ENCODE measurements at places on chromosomes 16 and 17.
A peak's percentile ranks its signal among the peaks of the same experiment; 100 is the strongest.

- DNase-seq: no peak
Observed at GRCh38 chr16:29641561-29641960, 21.5 kb upstream of the SPN start.

- DNase-seq: no peak
Observed at GRCh38 chr17:27457731-27458523, 1.7 kb downstream of the KSR1 start.

DNA sequence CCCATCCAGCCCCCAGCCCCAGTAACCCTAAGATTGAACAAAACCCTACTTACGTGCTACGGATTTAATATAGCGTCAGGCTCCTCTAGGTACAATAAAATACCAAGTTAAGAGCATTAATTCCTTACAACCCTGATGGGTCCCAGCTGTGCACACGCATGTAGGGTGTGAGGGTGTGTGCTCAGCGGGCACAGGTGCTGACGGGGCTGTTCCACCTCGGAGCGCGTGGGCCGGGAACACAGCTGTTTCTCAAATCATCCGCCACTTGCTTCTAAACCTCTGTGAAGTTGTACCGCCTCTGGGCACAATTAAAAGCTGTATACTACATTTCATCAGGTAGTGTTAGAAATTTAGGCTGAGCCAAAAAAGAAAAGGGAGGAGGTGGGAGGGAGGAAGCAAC lies 478.6 kb downstream of the MAF start:
- DNase-seq: no peak

- DNase-seq: no peak
Observed at GRCh38 chr16:84096447-84097005, 20.2 kb downstream of the MBTPS1 start.

- DNase-seq: no peak
Observed at GRCh38 chr17:15039366-15039765, 225.8 kb downstream of the PMP22 start.

DNA sequence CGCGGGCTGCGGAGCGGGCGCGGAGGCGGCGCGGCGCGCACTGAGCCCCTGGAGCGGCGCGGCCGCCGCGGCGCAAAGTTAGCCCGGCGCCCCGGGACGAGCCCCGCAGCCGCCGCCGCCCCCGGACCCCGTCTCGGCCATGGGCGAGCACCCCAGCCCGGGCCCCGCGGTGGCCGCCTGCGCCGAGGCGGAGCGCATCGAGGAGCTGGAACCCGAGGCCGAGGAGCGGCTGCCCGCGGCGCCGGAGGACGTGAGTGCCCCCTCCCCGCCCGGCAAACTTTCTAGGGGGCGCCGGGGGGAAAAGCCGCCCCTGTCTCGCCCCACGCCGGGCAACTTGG lies 388 bp downstream of the RHBDL3 start:
- no peak for DNase-seq

- no peak for DNase-seq
Observed at GRCh38 chr16:58462997-58463941, 36.7 kb upstream of the NDRG4 start.

GRCh38 chr17:20074489-20074888 lies 65.3 kb downstream of the SPECC1 start:
- peak; percentile 25 for DNase-seq

GRCh38 chr16:56195151-56195550 lies 3.9 kb downstream of the GNAO1 start:
- no peak for DNase-seq

GRCh38 chr16:54780266-54780665 lies 150.4 kb upstream of the IRX5 start:
- no peak for DNase-seq

DNA sequence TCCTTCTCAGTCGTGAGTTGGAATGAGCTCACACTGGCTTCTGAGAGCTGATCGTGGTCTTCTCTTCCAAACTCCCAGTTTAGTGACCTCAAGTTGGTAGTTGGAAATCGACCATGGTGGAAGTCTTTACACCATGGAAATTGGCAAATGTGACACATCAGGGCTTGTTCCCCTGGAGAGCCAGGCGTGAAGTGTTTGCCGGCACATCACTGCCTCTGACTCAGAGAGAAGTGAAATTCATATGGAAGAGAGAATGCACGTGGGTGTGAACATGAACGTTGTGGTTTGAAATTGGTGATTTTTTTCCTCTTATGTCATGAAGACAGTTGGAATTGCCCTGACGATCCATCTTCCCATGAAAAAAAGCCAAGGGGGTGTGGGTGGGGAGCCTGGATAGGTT lies 47.4 kb downstream of the AXIN2 start:
- DNase-seq: no peak

DNA sequence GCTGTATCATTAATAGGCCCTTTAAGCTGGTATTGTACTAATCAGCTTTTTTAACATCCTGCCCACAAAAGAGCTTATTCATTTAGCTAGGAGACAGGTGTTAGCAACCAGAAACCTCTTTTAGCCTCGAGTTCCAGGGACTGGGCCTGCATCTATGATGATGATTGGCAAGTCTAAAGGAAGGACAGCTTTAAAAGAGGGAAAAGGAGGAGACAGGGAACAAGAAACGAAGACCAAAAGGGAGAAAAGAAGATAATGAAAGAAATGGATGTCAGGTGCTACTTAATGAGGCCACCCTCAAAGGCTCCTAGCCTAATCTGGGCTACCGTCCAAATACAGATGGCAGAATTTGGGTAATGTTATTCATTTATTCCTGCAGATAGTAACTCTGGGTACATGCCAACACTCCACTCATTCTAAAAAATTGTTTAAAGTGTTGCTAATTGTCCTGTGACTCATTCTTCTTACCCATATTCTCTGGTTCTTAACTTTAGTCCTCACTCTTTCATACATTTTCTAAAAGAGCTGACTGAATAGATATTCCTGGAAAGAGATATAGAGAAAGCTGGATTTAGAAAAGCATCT lies 18.7 kb upstream of the RFFL start:
- DNase-seq: no peak

- DNase-seq: no peak
Observed at GRCh38 chr16:30535777-30536190, 1.1 kb upstream of the ZNF747 start.

DNA sequence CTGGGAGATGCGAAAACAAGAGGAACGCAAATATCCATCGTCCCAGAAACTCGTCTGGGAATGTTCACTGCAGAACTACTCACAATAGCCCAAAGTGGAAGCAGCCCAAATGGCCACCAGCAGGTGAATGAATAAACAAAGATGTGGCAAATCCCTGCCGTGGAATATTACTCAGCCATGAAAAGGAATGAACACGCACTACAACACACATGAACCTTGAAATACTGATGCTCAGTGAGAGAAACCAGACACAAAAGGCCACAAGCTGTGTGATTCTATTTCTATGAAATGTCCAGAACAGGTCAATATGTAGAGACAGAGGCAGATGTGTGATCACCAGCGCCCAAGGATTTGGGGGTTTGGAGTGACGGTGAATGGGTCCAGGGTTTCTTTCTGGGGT lies 169.8 kb downstream of the IRF8 start:
- no peak for DNase-seq

- no peak for DNase-seq
Observed at GRCh38 chr16:11980136-11980844, 3.8 kb downstream of the SNX29 start.

- no peak for DNase-seq
Observed at GRCh38 chr16:25633549-25633948, 58.2 kb upstream of the HS3ST4 start.

GRCh38 chr16:11967195-11967911 lies 2.3 kb downstream of the TNFRSF17 start:
- no peak for DNase-seq

DNA sequence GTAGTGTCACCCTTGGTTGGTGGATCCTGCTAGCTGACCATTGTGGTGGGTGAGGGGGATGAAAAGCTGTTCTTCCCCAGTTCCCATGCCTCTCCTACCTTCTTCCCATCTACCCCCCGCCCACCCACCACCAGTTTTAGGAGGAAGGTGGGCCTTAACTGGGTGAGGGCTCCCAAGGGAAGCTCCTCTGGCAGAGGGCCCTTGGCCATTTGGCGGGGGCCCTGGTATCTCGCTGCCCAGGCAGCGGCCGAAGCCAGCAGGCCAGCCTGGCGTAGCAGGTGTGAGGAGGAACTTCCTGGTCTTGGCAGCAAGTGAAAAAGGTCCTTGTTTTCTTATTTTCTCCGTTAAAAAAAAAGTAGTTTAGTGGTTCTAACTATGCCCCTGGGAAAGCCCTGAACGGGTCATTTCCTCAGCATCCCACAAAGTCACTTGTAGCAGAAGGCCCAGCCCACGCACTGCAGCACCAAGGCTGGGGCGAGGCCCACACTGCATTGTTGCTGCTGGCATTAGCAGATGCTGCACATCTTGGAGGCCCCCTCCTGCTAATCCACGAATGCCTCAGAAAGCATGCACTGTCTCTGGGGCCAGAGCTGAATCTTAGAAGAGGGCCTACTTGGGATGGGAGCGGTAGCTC lies 72.5 kb downstream of the MPRIP start:
- no peak for DNase-seq

DNA sequence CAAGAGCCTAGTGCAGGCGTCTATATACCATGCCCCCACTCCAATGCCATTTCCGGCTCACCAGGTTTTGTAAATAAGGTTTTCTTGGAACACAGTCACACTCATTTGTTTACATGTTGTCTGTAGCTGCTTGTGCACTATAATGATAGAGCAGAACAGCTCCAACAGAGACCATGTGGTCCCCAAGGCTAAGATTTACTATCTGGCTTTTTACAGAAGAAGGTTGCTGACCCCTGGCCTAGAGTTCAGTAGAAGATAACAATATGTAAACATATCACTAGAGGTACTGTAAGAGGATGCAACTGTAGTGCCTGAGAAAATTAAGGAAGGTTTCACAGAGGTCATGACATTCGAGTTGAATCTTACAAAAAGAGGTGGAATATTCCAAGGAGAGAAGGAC lies 66.3 kb downstream of the CACNG1 start:
- no peak for DNase-seq

- no peak for DNase-seq
Observed at GRCh38 chr16:30895627-30896260, 670 bp upstream of the CTF1 start.

DNA sequence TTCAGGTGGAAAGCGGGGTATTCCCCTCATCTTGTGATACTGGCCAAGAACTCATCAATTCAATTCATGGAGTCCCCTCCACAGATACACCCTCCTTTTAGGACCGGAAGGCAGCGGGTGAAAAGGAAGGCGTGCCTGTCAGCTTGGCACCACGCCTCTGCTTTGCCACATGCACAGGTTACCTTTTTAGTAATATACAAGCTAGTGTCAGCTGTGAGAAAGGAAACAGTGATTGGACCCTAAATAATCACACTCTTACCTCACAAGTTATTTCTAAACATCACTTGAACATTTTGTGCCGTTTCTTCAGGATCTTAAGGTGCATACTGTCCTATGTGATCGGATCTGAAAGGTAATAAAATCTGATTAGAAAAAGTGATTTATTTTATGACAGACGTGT lies 15.7 kb downstream of the ZDHHC7 start:
- no peak for DNase-seq

DNA sequence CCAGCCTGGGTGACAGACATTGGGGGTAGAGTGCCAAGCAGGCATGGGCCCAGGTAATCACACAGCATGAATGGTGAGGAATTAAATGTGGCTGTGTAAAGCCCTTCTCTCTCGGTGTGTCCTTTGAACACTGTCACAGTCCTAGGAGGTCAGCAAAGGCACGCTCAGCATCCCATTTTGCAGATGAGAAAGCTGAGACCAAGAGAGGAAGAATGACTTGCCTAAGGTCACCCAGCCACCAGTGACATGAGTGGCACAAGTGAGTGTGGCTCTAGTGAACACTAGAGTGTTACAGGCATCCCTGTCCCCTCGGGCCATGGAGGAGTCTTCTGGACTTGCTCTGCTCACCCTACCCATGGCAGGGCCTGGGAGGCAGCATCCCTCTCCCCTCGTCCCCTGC lies 10.7 kb downstream of the CTF1 start:
- DNase-seq: no peak

GRCh38 chr16:77579351-77579891 lies 142.9 kb upstream of the NUDT7 start:
- no peak for DNase-seq

DNA sequence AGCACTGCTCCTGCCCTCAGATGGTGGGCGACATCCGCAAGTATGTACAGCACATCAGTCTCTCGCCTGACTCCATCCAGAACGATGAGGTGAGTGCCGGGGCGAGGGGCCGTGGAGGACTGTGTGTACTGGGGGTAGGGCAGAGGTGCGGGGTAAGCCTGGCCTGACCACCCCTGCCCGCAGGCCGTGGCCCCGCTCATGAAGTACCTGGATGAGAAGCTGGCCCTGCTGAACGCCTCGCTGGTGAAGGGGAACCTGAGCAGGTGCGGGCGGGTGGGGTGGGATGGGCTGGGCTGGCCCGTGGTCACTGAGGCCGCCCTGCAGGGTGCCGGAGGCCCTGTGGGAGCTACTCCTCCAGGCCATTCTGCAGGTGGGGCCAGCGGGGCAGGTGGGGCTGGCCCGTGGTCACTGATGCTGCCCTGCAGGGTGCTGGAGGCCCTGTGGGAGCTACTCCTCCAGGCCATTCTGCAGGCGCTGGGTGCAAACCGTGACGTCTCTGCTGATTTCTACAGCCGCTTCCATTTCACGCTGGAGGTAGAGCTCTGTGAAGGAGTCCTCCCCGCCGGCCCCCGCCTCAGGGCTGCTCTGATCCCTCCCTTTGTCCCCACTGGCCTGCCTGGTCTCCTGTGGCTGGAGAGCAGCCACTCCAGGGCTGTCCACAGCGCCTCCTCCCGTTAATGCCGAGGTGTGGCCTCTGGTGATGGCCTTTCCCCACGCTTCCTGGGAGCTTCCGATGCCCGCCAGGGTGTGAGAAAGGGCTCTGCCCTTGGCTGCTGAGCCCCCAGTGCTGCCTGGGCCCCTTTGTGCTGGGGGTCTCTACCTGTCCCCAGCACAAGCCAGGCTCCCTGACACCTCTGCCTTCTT lies 5.0 kb downstream of the TSR3 start:
- no peak for DNase-seq

DNA sequence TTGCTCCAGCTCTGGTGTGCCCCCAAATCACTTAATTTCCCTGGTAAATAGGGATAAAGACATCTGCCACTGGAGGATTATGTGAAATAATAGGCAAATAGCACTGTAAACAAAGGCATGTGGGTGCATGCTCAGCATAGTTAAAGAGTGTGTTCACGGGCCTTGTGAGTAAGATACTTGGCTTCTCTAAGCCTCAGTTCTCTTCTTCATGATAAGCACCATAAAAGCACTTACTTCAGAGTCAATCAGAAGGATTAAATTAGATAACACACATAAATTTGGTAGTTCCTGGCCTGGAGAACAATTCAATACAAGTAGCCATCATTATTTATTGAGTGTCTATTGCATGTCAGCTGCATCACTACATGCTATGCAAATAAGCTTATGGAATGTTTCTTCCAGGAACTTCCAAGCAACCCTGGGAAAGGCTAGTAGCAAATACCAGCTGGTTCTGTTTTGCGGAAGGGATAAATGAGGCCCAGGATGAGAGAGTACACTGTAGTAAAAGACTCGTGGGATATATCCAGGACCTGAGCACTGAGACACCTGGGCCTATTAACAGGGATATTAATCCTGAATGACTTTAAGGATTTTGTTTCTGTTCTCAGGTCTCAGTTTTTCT lies 14.5 kb downstream of the CCL11 start:
- no peak for DNase-seq

All from SIG-M5 (cell line).